ENCODE measurements at places on chromosomes 16 and 17.

- DNase-seq, result peak; percentile 12
Measured at GRCh38 chr16:87729266-87729954, 36.4 kb downstream of the KLHDC4 start.

GRCh38 chr16:81492965-81493754 lies 48.6 kb downstream of the CMIP start:
- no peak for DNase-seq

DNA sequence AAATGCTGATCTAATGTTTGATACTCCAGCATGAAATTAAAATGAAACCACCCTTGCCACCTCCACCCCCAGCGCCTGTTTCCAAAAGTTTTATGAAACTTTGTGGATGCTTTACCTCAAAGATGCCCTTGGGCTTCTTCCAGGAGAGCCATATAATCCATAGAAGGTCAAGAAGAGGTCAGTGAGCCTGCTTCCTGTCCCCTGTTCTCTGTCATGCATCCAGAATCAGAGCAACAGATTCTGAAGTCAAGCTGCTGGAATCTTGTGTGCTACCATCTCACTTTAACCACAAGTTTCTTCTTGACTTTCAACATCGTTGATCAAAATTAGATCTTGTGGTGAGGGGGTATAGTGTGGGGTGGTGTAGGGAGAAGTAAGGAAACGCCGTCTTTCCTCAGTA lies 8.6 kb downstream of the GOSR2 start:
- DNase-seq, result peak; percentile 37

GRCh38 chr17:77279448-77280303 lies 138.9 kb downstream of the SEC14L1 start:
- DNase-seq, result no peak

DNA sequence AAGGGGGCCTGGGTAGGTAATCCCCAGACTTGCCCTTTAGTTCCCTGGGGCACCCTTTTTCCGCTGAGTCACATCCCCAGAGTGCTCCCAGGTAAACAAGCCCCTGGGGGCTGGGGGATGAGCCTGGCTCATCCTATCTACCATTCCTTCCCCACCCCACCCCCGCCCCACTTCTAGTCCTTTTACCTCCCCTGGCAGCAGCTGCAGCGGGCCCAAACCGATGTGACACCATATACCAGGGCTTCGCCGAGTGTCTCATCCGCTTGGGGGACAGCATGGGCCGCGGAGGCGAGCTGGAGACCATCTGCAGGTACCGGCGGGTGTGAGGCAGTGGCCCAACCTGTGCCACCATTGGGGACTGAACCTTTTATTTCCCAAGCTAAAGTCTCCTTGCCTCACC lies 860 bp downstream of the NRN1L start:
- DNase-seq, result no peak

DNA sequence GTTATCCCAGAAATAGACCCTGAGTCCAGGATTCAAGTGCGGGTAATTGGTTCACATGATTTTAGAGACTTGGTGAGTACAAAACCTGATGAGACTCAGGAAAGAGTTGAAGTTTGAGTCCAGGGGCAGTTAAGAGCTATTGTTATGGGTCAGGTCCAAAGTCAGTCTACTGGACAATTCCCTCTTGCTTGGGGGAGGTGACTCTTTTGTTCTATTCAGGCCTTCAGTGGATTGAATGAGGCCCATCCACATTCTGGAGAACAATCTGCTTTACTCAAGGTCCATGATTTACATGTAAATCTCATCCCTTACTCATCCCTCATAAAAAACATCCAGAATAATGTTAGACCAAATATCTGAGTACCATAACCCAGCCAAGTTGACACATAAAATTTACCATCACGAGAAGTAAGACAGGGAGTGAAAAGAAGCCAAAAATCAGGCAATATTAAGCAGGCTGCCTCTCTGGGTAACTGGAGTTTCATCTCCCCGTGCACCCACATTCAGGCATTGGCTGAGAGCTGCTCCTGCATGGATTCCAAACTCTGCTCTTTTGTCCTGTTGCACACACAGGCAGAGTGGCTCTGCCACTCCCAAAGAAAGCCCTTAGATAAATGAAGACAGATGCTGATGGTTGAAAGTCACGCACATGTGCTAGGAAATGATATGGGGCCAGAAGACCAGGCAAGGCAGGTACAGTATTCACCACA lies 156.0 kb upstream of the SALL1 start:
- no peak for DNase-seq

DNA sequence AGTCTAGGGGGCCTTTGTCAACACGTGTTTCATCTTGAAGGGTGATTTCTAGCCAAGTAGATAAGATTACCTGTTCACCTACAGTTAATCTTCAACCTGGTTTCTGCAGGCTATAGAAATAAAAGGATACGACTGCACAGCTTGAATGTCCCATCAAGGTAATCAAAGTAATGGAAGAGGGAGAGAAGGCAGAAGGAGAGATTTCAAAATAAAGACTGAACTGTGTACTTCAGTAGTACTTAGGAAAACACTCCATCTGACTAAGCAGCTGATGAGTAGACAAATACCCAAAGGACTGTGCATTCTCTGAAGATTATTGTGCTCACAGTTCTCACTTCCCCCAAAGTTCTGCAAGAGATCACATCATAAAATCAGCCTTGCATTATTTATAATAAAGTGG lies 5.8 kb upstream of the RFFL start:
- DNase-seq, result no peak

GRCh38 chr16:17002565-17002964 lies 468.2 kb downstream of the XYLT1 start:
- peak; percentile 12 for DNase-seq

DNA sequence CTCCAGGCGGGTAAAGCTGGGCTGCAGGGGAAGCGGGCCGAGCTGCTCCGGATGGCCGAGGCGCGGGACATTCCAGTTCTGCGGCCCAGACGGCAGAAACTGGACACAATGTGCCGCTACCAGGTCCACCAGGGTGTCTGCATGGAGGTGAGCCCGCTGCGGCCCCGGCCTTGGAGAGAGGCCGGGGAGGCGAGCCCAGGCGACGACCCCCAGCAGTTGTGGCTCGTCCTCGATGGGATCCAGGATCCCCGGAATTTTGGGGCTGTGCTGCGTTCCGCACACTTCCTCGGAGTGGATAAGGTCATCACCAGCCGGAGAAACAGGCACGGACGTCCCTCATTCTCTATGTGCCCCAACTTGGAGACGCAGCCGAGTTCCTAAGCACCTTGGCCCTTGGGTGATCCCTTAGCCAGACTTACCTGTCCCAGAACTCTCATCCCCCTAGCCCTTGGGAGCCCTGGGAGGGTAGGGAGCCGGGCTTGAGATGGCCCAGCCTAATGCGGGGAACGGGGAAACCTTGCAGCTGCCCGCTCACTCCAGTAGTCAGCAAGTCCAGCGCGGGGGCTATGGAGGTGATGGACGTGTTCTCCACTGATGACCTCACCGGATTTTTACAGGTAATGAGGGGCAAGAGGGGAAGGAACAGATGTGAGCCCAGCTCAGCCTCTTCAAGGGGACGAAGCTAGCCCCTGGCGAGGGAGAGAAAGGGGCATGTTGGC lies 806 bp downstream of the MRM1 start:
- no peak for DNase-seq

DNA sequence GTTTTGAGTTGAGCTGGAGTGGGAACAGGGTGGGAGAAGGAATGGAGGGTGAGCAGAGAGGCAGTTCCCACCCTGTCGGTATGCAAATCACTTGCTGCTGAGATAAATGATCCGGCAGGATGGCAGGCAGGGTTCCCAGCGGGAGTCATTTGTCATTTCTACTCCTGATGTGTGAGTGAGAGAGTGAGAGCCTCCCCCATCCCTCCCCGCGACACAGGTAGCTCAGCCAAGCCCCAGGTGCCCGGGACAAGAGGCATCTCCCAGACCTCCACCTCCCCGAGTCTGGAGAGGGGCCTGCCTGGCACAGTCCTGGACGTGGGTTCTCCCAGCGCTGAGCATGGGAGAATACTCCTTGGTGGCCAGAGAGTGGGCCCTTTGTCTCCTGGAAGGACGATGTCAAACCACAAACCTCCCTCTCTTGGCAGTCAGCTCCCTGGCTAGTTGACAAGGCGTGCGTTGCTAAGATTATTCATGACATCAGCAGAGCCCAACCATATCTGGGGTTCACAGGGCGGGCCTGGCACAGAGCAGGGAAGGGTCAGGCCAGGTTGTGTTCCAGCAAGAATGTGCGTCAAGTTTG lies 33.7 kb upstream of the TNRC6C start:
- no peak for DNase-seq

- no peak for DNase-seq
Measured at GRCh38 chr17:13690806-13691205, 89.1 kb upstream of the HS3ST3A1 start.

GRCh38 chr16:85978291-85978775 lies 79.4 kb downstream of the IRF8 start:
- no peak for DNase-seq

GRCh38 chr17:64066716-64067115 lies 46.3 kb upstream of the ICAM2 start:
- DNase-seq, result peak; percentile 34

DNA sequence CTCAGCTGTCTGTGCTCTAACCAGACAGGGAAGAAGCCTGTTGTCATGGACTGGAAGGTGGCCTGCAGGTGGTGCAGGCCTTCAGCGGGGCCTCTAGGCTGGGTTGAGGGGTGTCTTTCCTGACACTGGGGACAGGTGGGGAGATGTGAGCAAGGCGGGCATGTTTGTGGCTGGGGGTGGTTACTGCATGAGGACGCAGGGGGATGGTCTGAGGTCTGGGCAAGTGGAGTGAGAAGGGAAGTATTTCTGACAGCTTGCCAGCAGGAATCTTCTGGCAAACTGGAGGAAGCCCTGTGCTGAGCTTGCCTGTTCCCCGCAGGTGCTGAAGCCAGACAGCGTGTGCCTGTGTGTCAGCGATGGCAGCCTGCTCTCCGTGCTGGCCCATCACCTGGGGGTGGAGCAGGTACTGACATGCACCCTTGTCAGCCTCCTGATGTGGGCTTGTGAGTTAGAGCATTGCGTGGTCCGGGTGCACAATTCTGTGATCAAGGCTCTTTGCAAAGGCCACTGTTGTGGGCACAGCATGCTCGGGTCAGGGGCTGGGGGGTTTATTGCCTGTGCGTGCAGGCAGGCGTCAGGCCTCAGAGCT lies 36.2 kb downstream of the PRMT7 start:
- no peak for DNase-seq

GRCh38 chr17:8611137-8611536 lies 19.4 kb downstream of the MYH10 start:
- DNase-seq, result no peak

- no peak for DNase-seq
Measured at GRCh38 chr16:69465881-69466280, 41.5 kb downstream of the CYB5B start.

DNA sequence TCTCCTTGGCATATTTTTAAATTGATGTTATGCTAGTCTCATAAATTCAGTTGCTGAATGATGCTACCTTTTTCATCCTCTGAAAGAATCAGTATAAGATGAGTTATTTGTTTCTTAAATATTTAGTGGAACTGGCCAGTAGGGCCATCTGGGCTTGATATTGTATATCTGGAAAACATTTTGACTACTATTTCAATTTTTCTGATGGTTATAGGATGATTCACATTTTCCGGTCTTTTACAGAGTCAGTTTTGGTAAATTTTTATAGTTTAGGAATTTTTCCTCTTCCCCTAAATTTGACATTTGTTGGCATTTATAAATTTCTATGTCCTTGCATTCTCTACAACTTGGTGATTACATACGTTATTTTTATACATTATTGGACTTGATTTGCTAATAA lies 296.3 kb upstream of the AXIN2 start:
- DNase-seq, result no peak

GRCh38 chr17:35286120-35286781 lies 43.4 kb downstream of the SLFN5 start:
- DNase-seq, result no peak

DNA sequence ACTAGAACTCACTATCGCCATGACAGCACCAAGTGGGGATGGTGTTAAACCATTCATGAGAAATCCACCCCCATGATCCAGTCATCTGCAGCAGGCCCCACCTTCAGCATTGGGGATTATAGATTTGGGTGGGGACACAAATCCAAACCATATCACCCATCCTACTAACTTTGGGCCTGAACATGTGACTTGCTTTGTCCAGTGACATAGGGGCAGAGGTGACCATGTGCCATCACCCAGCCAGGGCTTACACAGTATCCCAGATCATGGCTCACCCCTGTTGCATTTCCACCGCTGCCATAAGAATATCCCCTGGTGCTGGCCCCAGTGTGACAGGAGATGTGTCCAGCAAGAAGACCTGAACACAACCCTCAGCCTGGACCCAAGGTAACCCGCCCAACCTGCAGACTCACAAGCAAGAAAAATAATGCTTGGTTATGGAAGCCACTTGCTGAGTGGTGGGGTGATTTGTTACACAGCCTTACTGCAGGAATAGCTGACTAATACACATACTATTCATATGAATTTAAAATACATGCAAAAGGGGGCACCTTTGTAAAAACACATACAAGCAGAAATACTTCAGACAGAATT lies 130.9 kb downstream of the GSG1L start:
- no peak for DNase-seq

DNA sequence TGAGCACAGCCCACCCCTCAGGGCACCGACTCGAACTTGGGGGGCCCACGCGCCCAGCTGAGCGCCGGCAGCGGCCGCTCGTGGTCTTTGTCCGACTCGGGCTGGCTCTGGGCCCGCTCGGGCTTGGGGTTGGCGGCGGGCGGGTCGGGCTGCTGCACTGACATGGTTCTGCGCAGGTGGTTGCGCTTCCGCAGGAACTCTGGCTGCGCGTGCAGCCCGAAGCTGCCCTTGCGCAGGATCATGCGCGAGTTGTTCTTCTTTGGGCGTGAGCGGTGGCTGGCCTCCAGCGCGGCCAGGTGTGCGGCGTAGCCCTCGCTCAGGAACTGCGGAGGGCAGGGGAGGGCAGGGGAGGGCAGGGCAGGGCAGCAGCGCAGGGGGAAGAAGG lies 11.1 kb downstream of the PIMREG start:
- DNase-seq, result no peak

- DNase-seq, result peak; percentile 45
Measured at GRCh38 chr16:81823111-81823510, 44.0 kb downstream of the PLCG2 start.
